ENCODE measurements at places on chromosomes 6 and 20.

- DNase-seq, result no peak
Measured at GRCh38 chr6:31620586-31621319, at the start of gene PRRC2A. TSS of gene PRRC2A (plus strand) at chr6:31620715. CDS start at chr6:31622790, 2,075 bp downstream.

DNA sequence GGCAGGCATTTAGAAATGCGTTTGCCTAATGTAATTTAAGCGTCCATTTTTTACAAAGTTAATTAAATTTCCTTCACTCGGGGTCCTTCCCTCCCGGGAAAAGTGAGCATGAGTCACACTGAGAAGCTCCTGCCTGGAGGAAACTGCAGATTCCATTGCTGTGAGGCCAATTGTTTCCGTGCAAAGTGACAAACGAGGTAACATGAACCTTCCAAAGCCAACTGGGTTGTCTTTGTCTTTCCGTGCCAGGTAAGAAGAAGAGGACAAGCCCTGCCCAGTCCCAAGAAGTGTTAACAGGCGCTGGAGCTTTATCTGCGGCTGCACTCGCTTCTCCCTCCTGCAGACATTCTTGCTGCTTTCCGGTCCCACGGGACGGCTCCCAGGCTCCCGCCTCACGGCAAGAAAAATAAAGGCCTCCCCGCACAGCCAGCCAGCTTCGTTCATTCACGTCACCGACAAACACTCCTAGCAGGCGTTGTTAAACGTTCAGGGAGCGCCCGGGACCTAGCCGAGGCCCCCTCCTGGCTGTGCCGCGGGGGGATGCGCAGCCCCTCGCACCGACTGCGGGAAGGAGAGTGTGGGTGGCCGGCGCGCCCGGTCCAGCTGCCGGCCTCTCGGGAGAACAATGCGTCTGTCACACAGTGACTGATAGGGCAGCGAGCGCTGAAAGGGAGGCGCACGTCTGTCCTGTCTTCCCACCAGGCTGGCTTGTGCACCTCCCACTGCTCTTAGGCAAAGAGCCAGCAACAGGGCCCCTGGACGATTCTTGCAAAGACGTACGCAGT lies 61.5 kb upstream of the HDDC2 start:
- DNase-seq, result peak; percentile 39

DNA sequence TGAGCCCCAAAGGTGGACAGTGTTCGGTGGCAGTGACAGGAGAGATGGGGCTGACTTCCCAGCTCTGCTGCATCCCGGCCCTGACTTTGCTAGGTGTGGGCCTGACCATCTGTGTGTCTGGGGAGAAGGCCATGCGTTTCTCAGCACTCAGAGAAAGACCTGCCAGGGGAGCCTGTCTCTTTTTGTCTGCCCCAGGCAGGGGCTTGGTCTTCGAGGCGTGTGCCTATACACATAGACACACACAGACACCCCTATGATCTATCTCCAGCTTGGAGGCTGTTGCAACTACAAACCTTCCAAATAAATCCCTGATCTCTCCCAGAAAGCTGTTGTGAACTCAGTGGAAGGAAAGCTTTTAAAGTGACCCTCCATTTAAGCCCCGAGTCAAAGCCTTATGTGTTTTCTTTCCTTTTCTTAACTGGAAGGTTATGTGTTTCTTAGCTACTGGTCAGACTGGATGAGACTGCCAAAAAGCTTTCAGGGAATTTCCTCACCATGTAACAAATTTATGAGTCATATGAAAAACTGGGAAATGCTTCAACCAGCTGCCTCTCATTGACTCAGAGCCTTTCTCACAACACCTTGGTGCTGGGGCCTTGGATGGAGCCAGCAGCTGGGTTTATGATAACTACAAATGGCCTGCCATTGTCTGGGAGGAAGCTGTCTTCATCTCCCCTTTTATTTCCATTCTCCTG lies 102.6 kb downstream of the CDC5L start:
- DNase-seq, result peak; percentile 97

GRCh38 chr6:142523515-142524375 lies 221.9 kb downstream of the ADGRG6 start:
- DNase-seq, result no peak

DNA sequence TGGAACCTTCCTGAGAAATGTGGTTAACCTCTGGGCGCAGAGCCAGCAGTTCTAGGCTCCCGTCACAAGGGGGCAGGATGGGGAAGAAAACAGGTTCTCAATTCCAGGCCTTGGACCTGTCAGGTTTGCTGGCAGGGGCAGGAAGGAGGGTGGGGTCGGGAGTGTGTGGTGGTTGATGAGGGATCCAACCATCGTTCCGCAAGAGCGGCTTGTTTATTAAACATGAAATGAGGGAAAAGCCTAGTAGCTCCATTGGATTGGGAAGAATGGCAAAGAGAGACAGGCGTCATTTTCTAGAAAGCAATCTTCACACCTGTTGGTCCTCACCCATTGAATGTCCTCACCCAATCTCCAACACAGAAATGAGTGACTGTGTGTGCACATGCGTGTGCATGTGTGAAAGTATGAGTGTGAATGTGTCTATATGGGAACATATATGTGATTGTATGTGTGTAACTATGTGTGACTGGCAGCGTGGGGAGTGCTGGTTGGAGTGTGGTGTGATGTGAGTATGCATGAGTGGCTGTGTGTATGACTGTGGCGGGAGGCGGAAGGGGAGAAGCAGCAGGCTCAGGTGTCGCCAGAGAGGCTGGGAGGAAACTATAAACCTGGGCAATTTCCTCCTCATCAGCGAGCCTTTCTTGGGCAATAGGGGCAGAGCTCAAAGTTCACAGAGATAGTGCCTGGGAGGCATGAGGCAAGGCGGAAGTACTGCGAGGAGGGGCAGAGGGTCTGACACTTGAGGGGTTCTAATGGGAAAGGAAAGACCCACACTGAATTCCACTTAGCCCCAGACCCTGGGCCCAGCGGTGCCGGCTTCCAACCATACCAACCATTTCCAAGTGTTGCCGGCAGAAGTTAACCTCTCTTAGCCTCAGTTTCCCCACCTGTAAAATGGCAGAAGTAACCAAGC lies 29.6 kb downstream of the SRSF3 start:
- peak; percentile 41 for DNase-seq

DNA sequence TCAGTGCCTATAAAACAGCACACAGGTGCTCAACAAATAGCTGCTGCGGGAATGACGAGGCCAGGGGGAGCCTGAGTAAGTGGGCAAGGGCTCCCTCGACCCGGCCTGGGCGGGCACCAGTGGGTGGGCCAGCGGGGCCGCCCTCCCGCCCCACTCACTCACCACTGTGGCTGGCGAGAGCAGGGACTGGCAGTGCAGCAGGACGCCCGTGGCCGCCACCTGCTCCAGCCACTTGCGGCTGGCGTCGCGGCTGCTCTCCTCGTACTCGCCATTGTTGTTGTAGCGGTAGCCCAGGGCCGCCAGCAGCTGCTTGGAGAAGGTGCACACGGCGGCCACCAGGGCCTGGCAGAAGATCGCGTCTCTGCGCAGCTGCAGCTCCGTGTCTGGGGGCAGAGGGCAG lies 191.5 kb downstream of the PREX1 start:
- no peak for DNase-seq

DNA sequence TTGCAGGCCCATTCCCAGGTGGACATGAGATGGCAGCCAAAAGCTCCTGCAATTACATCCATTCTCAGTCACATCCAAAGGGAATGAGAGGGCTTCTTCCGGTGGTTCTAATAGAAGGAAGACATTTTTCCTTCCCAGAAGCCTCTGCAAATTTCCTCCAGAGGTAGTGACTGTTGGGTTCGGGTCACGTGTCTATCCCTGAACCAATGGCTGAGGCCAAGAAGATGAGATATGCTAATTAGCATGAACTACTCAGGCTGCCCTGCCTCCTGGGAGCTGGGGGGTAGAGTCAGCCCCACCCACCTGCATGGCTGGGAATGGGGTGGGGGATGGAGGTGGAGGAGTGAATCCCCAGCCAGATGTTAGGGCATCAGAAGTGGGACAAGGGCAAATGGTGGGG lies 61.3 kb upstream of the IYD start:
- no peak for DNase-seq

GRCh38 chr6:40326714-40327421 lies 260.3 kb downstream of the LRFN2 start:
- no peak for DNase-seq

DNA sequence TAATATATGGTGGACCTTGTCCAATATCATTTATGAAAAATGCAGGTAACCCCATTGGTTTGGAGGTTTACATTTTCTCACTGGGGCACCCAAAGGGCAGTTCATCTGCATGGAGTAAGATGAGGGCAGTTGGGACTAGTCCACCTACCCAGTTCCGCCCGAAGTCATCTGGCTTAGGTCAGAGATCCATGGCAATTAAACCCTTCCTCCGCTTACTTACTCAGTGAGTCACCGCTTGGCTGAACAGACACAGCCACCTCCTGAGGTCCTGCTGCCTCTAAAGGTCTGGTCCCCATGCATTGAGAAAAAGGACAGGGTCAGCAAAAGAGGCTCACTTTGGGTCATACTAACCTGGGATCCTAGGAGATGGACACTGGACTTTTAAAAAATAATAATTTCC lies 102.9 kb upstream of the PRL start:
- no peak for DNase-seq

- DNase-seq, result peak; percentile 94
Measured at GRCh38 chr6:85402922-85403321, 47.0 kb upstream of the NT5E start.

DNA sequence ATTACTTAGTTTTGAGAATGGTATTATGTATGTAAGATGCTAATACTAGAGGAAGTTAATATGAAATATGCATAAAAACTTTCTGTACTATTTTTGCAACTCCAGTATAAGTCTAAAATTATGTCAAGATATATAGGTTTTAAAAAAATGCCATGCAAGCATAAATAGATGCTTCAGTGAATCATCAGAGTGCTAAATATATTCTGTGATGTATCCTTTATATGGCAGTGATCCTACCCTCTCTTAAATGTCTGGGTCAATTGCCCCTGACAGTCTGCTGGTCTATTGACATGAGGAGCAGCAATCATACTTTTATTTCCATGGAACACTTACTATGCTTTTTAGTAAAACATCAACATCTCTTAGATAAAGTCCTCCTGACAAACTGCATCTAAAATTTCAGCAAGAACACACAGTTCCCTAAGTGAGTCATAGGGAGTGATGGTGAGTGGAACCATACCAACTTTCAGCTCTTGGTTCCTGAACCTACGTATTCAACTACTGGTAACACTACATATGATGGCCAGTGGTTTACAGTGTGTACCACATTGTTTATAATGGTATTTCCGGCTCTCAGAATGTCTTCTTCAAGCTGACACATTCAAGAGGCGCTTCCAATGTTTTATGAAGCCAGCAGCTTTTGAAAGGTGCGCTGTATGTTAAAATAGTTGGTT lies 928.7 kb upstream of the GJE1 start:
- DNase-seq, result no peak

- DNase-seq, result no peak
Measured at GRCh38 chr6:87199787-87200186, 44.4 kb downstream of the ZNF292 start.

DNA sequence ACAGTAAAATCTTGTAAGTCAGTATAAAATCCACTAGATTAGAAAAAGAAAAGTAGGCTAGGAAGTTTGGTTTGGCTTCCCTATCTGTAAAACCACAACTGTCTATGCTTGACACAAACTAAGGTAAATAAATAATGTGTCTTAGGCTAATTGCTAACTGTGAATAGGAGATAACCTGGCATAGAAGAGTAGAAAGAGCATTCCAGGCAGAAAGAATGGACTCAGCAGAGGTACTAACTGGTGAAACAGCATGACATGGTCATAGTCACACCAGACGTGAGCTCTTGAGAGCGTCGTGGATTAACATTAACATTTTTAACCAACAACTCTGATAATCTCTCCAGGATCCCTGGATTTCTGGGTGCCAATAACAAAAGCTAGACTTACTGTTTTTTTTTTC lies 8.7 kb upstream of the WTAP start:
- no peak for DNase-seq
